ENCODE measurements at places on chromosomes 7 and 10.

GRCh38 chr7:111910656-111911055, 295.5 kb downstream of the DOCK4 start:
- no peak for DNase-seq

- no peak for DNase-seq
Observed at GRCh38 chr10:50577681-50578350, 45.9 kb downstream of the SGMS1 start.

GRCh38 chr7:129848436-129848835, 104.3 kb downstream of the UBE2H start:
- DNase-seq = no peak

GRCh38 chr10:61302124-61302523, 151.1 kb downstream of the TMEM26 start:
- no peak for DNase-seq

DNA sequence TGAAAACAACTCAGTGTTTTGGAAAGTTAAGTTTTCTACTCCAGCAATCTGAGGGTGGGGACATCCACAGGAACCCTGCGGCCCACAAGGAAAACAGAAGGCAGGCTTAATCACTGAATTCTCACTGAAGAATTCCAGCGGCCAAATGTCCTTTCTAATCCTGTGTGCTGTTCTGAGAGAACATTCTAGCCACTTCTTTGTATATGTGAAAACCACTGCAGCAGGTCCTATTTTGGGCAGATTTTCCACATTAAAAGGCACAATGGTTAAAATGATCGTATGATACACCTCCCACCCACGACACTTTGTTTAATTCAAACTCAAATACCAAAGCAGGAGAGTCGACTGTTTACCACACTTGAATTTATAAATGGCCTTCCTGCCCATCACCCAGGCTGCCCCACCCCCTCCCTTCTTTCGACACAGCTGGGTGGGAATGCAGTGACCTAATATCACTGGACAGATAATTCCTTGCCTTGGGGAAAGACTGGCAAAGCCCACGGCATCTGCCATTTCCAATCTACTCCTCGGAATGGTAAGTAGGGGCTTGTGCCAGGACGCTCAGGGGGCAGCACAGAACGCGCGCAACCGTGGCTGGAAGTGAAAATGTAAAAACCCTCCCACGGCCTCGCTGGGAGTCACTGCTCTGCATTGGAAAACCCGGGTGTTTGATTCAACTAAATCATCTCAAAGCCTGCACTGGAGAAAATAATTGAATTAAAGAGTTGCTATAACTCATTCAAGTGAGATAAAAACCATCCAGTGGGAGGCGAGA, 67.0 kb downstream of the CTBP2 start:
- no peak for DNase-seq

DNA sequence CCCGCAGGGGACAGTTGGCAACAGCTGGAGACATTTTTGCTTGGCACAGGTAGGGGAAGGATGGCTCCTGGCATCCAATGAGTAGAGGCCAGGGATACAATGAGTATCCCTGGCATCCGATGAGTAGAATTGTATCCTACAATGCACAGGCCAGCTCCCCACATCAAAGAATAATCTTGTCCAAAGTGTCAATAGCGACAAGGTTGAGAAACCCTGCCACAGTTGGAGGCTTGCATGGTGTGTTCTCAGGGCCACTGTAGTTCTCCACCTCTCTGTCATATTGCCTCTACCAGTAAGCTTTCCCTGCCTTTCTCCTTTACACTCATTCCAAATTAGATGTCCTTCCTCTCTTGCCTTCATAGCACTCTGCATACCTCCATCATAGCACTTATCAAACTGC, 60.7 kb downstream of the ZNF92 start:
- no peak for DNase-seq

GRCh38 chr7:132738254-132738653, 162.0 kb upstream of the PLXNA4 start:
- no peak for DNase-seq

GRCh38 chr10:64523065-64523759, 1002.0 kb downstream of the REEP3 start:
- DNase-seq = no peak

Measured in activated CD4-positive, alpha-beta T cell treated with anti-CD3 and anti-CD28 coated beads for 24 hours (primary cell).